ENCODE measurements at places on chromosomes 1 and 21.
A peak's percentile ranks its signal among the peaks of the same experiment; 100 is the strongest.

GRCh38 chr1:72262735-72263134 lies 19.6 kb downstream of the NEGR1 start:
- DNase-seq = no peak

- DNase-seq = no peak
These were observed 211.0 kb downstream of the PATJ start for GRCh38 chr1:61953076-61953789.

DNA sequence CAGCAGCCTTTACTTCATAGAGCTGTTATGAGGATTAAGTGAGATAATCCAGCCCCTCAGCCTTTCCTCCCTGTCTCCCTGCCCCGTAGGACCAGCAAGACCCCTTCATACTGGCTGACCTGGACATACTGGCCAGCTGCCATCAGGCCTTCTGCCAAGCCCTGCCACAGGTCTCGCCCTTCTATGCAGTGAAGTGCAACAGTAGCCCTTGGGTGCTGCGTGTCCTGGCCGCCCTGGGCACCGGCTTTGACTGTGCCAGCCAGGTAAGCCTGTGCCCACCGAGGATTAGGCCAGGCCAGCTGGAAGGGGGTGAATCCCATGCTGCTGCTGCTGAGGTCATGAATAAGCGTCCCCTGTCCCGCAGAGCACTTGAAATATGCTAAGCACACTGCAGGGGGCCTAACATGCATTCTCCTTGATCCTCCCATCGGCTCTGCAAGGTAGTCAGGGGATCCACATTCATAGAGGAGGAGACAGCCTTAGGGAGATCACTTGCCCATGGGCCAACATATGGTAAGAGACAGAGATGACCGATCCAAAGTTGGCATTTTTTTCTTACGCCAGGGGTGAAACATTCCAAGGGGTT lies 73.3 kb upstream of the TINAGL1 start:
- no peak for DNase-seq

DNA sequence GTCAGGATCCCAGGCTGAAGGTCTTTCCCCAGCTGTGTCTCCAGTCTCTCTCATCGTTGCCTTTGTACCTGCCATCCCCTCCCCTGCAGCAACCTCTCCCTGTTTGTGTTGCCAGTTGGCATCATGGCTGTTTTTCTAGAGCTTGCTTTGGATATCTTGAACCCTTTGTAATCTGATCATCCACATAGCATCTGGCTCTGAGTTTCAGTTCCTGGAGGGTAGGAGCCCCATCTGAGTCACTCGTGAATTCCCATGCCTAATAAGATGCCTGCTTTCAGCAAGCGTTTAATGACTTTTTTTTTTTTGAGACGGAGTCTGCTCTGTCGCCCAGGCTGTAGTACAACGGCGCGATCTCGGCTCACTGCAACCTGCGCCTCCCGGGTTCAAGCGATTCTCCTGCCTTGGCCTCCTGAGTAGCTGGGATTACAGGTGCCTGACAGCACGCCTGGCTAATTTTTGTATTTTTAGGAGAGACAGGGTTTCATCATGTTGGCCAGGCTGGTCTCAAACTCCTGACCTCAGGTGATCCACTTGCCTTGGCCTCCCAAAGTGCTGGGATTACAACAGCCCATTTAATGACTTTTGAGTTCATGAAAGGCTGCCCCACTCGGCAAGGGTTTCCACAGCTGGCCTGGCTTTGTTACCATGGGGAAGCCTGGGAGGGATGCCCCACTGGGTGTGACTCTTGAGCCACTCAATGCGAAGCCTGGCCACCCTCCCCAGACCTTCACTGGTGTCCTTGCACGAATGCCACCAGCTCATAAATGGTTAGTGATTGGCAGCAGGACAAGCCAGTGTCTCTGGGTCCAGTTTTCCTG lies 11.9 kb downstream of the ALPL start:
- no peak for DNase-seq

GRCh38 chr1:51285055-51285454 lies 45.3 kb downstream of the TTC39A start:
- no peak for DNase-seq

DNA sequence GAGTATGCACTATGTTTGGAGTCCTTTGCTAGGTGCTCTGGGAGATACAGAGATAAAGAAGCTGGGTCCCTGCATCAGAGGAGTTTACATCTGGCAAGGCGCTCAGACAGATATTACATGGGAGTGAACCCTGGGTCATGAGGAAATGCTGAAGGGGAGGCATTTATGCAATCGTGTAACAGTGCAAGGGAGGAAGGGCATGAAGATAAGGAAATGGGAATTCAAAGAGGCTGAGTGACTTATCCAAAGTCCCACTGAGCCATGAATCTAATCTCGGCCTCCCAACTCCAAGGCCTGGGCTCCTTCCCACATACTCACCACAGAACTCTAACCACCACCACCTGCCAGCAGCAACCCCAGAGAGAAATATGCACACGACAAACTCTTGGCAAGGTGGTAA lies 51.6 kb downstream of the FAM163A start:
- no peak for DNase-seq

DNA sequence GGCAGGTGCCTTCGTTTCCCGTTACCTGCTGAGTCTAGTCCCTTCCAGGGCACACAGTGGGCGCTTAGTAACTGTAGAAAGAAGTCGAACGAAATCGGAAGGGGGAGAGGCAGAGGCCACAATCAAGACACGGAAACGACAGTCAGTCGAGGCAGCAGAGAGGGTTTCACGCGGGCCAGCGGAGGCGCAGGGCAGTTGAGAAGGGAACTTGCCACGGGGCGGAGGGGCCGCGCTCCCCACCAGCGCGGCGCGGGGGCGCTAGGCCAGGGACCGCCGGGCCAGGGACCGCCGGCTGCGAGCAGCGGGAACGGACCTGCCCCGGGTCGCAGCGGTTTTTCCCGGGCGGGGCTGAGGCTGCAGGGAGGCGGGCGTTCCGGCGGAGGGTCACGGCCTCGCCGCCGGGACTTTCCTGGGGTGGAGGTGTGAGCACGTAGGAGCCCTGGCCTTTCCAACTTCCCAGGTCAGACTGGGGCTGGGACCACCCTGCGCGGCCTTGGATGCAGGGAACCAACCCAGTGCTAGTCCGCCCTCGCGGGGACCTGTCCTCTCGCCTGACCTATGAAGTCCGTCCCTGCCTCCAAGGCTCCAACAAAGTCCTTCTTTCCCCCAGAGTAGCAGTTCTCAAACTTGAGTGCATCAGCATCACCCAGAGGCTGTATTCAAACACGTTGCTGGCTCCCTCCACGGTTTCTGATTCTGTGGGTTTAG lies 150.1 kb upstream of the FGGY start:
- no peak for DNase-seq

GRCh38 chr21:32131960-32132359 lies 146.9 kb downstream of the MIS18A start:
- DNase-seq = no peak

- no peak for DNase-seq
These were observed 44.0 kb downstream of the TRIM62 start for GRCh38 chr1:33137800-33138199.

DNA sequence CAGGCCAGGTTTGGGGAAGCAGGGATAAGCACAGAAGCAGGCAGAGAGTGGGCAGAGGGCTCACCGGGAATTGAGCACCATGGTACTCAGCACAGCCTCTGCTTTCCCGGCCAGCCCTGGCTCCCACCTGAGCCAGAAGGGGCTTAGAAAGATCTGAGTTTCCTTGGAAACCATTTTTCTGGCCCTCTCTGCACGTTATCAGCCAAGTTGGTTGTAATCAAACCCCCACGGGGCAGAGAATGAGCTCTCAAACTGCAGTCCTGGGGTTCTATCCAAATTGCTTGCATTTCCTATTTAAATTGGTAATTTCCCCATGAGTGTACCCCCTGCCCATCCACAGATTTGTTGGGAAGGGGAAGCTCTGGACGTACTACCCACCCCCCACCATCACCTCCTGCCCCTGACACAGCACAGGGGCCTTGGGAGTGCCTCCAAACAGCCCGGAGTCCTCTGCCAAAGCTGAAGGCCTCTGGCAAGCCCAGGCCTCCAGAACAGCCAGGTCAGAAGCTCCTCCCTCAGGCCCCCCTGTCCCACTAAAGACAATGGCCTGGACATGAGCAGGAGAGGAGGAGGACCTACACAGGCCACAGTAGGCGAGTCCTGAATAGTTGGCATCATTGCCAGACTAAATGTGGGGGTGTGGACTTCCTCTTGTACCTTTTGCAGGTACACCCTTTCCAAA lies 42.7 kb upstream of the GJB5 start:
- no peak for DNase-seq

DNA sequence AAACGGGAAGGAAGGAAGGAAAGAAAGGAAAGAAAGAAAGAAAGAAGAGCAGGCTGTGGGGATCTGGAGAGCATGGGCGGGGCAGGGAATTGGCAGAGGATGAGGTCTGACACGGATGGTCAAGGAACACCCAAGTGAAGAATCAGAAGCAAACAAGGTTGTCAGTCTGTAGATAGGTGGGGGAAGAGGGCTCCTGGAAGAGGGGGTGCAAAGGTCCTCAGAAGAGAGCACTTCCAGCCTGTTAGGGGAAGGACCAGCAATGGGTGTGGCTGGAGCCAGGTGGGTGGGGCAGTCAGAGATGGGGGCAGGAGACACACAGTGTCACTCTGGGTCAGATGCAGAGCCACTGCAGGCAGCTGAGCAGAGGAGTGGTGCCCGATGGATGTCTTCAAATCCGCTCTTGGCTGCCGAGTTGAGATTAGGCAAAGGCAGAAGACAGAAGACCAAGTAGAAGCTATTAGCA lies 11.0 kb upstream of the PLA2G2C start:
- no peak for DNase-seq

DNA sequence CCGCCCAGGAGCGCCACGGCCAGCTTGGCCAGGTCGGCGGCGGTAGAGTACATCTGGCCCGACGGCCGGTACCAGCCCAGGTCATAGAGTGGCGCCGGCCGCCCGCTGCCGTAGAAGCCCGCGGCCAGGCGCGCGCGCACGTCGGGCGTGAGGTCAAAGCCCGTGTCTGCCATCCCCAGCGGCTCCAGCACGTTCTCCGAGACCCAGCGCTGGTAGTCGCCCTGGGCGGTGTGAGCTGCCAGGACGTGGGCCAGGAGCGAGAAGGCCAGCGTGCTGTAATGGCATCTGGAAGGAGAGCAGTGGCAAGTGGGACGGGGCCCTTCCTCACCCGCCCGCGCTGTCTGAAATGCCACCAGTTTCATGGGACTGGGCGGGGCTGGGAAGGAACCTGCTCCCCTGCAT lies 18.9 kb downstream of the LACTBL1 start:
- no peak for DNase-seq

- DNase-seq = no peak
These were observed at the start of gene KLHDC7A for GRCh38 chr1:18480315-18481189. Gene KLHDC7A, plus strand, starts transcription at chr1:18480930. Its CDS starts 52 bp downstream, at chr1:18480982.

DNA sequence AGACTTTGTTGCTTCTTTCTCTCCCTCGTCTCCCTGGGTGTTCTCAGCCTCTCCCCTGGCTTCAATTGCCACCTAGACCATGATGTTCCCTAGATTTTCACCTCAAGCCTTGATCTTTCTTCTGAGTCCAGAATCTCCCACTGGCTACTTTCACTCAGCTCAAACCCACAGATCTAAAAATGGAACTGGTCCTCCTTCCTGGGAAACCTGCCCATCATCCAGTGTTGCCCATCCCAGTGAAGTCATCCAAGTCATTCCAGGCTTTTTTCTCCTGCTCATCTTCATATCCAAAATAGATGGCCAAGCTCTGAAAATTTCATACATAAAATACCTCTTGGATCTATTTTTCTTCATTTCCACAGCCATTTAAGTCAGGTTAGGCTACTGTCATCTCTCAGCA lies 347.4 kb downstream of the KCNH1 start:
- no peak for DNase-seq

GRCh38 chr1:115274467-115274866 lies 63.6 kb downstream of the NGF start:
- no peak for DNase-seq

DNA sequence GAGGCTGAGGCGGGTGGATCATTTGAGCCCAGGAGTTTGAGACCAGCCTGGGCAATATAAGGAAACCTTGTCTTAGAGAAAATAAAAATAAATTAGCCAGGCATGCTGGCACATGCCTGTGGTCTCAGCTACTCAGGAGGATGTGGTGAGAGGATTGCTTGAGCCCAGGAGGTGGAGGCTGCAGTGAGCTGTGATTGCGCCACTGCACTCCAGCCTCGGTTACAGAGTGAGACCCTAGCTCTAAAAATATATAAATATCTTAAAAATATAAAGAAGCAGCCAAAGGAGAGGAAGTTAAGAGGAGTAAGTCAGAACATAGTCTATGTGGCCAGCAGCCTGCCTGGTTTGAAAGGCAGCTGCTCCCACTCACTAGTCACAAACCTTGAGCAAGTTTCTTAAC lies 4.5 kb upstream of the IL10RB start:
- DNase-seq = peak; percentile 70

- no peak for DNase-seq
These were observed 5.6 kb downstream of the RXRG start for GRCh38 chr1:165439330-165439729.

DNA sequence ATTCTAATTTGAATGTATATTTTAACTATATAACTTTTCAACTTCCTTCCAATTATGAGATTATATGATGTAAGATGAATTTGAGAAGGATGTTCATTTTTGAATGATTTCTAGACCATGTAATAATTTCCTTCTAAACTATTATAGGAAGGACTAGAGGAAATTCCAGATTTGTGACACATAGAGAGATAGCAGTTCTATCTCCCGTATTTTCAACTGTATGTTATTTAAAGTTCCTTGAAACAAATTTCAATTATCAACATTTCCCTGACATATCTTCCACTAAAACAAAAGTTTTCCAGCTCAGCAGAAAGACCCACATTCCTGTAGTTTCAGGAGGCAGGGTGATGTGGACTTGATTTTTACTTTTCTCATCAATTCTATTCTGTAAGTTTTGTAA lies 396.7 kb upstream of the C1orf87 start:
- DNase-seq = no peak

GRCh38 chr1:37822906-37823815 lies 15.2 kb upstream of the YRDC start:
- no peak for DNase-seq

DNA sequence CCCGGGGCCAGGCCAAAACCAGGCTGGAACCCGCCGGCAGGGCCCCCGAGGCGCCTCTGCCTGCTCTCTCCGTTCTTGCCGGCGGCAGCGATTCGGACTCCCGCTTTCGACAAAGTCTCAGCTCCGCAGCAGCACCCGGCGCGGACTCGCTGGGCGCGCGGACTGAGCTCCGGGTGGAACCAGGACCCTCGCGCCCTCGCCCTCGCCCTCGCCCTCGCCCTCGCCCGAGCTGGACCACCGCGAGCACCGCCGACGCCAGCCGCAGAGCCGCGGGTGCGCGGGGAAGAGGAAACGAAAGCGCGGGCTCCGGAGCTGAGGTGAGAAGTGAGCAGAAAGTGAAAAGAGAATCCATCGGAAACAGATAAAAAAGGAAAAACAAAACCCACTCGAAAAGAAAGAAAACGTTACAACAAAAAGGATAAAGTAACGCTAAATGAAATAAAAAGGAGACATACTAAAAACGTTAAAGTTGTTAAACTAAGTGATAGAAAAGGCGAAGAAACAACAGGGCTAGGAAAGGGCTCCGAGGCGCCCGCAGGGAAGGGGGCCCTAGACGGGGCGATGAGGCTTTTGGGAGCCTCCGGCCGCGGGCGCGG lies 64.9 kb downstream of the MEF2D start:
- no peak for DNase-seq

DNA sequence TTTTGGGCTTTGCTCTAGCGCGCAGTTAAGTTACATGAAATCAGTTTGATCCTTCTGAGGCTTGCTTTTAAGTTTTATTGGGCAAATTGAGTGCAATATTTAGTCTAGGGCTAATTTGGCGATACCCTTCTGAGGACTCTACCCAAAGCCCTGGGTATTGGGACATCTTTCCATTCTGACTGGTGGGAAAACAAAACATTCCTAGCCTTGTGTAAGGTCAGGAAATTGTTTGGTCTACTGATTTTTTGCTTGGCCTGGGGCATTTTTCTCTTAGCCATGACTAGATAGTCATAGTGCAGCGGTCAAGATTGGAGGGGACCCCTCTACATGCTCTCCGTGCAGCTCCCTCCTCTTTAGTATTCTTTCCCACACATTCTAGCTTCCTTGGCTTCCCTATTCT lies 189.6 kb upstream of the PTGFR start:
- no peak for DNase-seq
